Cerebellum (tissue), 4 donors: ENCODE measurements at places on chromosomes 2 and 18. TPM values are rescaled to one million over a fixed set of nuclear protein-coding genes. Genes with fewer than 3 reads are reported as not detected.

- no peak for DNase-seq
Measured at GRCh38 chr2:213500881-213501280, 216.6 kb downstream of the SPAG16 start.

Gene EVA1A
- total RNA-seq, result 0.36 TPM

DNA sequence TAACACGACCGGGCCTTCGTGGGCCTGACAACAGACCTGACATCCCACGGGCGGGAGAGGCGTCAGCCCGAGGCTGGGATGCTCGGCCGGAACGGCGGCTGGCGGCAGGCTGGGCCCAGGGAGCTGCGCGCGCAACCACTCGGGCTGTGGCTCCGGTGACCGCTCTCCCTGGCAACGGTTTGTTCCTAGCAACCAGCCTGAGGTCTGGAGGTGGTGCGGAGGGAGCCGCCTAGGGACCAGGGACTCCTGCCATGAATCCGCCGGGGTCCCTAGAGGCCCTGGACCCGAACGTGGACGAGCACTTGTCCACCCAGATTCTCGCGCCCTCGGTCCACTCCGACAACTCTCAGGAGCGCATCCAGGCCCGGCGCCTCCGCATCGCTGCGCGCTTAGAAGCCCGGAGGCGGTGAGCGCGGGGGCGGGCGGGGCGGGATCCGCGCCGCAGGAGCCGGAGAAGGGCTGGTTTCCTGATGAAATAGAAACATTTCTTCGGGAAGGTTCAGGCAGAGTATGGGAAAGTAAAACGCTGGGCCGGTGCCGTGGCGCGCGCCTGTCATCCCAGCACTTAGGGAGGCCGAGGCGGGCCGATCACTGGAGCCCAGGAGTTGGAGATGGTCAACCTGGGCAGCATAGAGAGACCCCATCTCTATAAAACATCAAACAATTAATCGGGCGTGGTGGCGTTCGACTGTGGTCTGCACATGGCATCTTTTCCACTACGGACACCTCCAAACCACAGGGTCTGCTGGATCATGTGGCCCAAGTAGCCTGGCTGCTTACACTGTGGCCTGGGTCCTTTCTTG is at the start of gene DRC1:
Gene DRC1, plus strand, starts transcription at position 182 of the 803 bp plus-strand sequence. Its CDS starts 70 bp downstream, at position 252.
- DNase-seq, result peak; percentile 89

DNA sequence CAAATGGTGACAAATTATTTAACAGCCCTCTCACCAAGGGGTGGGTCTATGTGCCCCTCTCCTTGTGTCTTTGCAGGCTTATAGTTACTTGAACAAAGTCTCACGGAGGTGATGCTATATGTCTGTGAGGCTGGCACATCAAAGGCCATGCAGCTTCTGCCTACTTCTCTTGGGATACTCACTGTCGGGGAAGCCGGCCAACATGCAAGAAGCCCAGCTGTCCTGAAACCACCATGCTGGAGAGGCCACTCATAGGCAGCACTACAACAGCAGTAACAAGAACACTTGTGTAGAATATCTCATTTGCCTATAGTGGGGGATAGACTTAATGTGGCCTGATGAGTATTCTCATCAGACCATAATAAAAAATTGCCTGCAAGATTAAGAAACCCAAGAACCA is 233.7 kb upstream of the NCKAP5 start:
- DNase-seq, result peak; percentile 28

DNA sequence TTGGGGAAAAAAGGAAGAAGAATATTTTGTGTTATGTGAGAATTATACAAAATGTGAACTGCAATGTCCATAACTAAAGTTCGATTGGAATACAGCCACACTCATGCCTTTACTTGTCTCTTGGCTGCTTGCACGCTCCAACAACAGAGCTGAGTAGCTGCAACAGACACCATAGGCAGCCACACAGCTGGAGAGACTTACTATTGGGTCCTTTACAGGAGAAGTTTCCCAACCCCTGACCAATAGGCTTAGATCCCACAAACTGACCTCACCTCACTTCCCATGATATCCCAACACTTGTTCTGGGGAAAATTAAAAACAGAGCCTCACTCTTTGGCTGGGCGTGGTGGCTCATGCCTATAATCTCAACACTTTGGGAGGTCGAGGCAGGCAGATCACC is 213.8 kb downstream of the SH3BP4 start:
- DNase-seq, result no peak

- no peak for DNase-seq
Measured at GRCh38 chr2:28233164-28233676, 159.4 kb upstream of the FOSL2 start.

Gene FOXD4L1
- total RNA-seq, result 0.27 TPM

Gene CFAP53
- 1.7 TPM for total RNA-seq

DNA sequence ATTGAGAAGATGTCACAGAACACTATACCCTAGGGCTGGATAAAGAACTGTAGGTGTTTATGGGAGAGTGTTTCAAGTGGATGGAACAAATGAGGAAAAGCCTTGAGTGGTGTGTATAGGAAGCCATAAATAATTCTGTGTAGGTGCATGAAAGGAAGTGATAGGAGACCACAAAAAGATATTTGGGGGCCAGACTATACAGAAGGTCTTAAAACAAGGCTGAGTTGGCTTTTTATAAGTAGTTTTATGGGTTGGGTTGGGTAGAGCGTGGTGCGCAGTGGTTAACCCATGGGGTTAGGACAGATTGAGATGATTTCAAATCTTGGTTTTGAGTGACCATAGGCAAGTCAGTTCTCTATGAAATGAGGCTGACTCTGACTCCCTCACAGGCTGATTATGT is 110.5 kb downstream of the PKP4 start:
- no peak for DNase-seq

DNA sequence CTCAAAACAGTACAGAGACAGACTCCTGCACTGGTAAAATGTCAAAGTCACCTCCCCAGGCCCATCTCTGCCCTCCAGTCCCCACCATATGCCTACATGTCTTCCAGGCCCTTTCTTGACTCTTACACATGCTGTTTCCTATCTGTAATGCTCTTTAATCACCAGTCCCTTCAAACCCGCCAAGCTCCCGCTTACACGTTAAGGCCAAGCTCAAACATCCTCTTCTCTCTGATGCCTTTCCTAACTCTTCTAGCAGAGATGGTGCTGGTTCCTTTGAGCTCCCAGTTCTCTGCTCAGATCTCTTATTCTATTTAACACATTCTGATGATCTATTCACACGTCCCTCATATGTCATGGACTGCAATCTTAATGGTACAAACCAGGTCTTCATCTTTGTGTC is 5.0 kb downstream of the EVA1A start:
- DNase-seq, result no peak

DNA sequence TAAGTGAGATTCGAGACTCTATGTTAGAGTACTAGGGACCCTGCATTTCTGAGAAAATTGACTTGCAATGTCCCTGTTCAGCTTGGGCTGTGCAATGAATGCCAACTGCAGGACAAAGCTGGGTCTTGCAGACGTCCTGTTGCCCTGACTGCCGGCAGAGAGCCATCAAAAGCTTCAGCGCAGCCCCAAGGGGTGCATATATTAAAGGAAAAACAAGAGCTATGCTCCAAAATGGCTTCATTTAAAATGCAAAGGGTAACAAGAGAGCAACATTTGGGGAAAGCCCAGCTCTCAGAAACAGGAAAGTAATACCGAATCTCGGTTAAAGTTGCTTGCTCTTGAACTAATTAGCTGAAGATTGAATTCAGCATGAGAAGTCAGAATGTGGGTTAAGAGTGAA is 110.9 kb upstream of the PNPT1 start:
- DNase-seq, result peak; percentile 8

Gene NDUFS1
- total RNA-seq, result 67.1 TPM

DNA sequence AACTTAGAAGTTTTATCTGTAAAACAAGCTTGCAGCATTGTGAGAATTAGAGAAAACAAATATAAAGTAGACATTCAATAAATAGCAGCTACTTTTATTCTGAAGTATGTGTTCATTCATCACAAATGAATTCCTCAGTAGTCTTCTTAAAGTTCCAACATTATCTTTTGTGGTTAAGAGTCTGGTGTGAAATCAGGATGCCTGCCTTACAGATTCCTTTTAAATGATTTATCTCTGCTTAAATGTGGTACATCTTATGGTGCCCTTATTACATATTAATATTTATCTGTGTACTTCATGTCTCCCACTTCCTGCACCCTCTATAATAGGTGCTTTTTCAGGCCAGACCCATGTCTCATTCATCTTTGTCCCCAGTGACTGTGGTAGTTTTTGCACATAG is 595.0 kb downstream of the STK39 start:
- DNase-seq, result no peak

GRCh38 chr2:186771395-186771794 is 77.5 kb downstream of the FAM171B start:
- DNase-seq, result no peak

Gene PLEK
- total RNA-seq, result 2.7 TPM

GRCh38 chr18:9617006-9617542 is 2.7 kb upstream of the PPP4R1 start:
- DNase-seq, result no peak
